ENCODE measurements at places on chromosomes 5 and 9. TPM values are rescaled to one million over a fixed set of nuclear protein-coding genes. Genes with fewer than 3 reads are reported as not detected.

The PCDHGB4 gene
- total RNA-seq: 6.3 TPM

The NXNL2 gene
- total RNA-seq: not detected

The PCDHA1 gene
- not detected for total RNA-seq

The SHOC1 gene
- not detected for total RNA-seq

The SOX30 gene
- 0.89 TPM for total RNA-seq

The KIF3A gene
- total RNA-seq: 5.6 TPM

The SPATA6L gene
- total RNA-seq: 0.15 TPM

The LRRTM2 gene
- not detected for total RNA-seq

The TRPM6 gene
- total RNA-seq: 0.83 TPM

The PCDHA4 gene
- 0.63 TPM for total RNA-seq
